Mesothelial cell of epicardium (in vitro differentiated cells): ENCODE measurements at places on chromosomes 16 and 17. TPM values are rescaled to one million over a fixed set of nuclear protein-coding genes. Genes with fewer than 3 reads are reported as not detected.

Gene CDRT15
- not detected in 3 replicates for total RNA-seq

Gene TP53TG3B
- total RNA-seq = not detected in 3 replicates

Gene GP2
- not detected in 3 replicates for total RNA-seq

Gene KRT27
- not detected in 3 replicates for total RNA-seq

Gene MOSMO
- total RNA-seq = 14.8 to 17.5 TPM (median 17.0 TPM) in 3 replicates

Gene PRR35
- 0.25 TPM in 1 of 3 replicates, not detected in the others for total RNA-seq

Gene ABCC6
- total RNA-seq = 2.6 to 4.2 TPM (median 3.2 TPM) in 3 replicates

Gene PPL
- 36.0 to 37.1 TPM (median 36.8 TPM) in 3 replicates for total RNA-seq

Gene KRTAP3-1
- total RNA-seq = 0.41 to 1.3 TPM (median 0.95 TPM) in 3 replicates

Gene PTX4
- not detected in 3 replicates for total RNA-seq

Gene ZDHHC1
- 14.5 to 16.7 TPM (median 15.4 TPM) in 3 replicates for total RNA-seq

Gene NME3
- 56.6 to 58.4 TPM (median 57.7 TPM) in 3 replicates for total RNA-seq

Gene TBC1D3K
- total RNA-seq = not detected in 3 replicates
